ENCODE measurements at places on chromosomes 2 and 18.

- DNase-seq, result no peak
Measured at GRCh38 chr2:172370821-172371455, 56.4 kb upstream of the ITGA6 start.

- DNase-seq, result no peak
Measured at GRCh38 chr2:64658269-64658668, 4.6 kb upstream of the SERTAD2 start.

DNA sequence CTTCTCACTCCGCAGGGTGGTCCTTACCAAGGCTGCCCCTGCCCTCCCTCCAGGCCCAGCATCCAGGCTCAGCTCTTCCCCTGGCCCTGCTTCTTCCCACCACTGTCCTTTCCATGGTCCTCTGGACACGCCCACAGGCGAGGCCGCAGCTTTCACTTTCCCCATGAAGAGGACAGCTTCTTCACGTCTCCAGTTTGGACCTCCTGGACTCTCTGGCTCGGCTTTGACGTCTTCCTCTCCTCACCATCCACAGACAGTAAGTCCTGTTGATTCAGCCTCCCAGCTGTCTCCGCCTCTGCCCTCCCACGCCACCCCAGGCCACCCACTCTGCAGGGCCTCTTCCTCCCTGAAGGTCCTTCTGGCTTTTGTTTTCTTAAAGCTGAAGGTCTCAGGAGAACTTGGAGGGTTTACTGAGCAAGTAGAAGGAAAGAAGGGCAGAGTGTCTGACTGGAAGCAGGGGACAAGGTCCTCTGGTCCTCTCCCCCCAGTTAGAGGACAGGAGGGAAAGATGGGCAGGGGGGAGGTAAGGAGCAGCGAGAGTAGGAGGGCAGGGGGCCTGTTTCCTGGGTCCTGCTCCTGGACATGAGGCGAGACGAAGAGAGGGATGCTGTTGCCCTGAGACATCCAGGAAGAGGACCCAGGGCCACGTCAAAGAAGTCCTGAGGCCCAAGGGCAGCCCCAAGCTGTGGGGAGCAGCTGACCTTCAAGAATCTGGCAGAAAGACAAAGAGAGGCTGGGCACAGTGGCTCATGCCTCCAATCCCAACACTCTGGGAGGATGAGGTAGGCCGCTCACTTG lies 24.7 kb upstream of the NMUR1 start:
- DNase-seq, result no peak

DNA sequence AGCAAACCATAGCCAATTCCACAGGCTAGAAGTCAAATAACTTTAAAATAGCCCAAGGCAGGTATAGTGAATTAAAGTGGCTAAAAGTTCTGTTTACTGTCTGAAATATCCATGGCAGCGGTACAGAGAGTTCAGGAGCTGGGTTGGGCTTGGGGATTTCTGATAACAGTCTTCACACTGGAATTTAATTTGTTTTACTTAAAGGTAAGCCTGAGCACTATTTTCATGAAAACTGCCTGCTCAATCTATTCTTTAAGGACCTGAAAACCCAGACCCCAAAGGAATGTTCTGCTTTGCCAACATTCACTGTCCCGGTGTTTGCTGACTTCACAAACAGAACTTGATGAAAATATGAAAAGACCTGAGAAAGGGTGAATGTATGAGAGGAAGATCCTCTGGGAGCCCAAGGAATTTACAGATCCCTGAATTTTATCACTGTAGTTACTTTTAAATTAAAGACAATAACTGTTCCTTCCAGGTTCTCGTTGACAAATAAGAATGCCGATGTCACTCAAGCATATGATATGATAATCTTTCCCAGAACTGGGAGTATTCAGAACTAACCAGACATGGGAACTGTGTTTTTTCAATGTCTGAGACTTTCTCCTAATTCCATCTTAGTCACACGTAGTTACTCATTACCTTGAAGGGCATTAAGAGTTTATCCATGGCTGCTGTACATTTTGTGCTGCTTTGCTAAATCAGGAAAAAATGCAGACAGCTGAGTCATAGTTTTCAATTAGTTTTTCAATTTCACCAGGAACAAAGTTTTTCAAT lies 28.3 kb upstream of the ITGB6 start:
- DNase-seq, result no peak

DNA sequence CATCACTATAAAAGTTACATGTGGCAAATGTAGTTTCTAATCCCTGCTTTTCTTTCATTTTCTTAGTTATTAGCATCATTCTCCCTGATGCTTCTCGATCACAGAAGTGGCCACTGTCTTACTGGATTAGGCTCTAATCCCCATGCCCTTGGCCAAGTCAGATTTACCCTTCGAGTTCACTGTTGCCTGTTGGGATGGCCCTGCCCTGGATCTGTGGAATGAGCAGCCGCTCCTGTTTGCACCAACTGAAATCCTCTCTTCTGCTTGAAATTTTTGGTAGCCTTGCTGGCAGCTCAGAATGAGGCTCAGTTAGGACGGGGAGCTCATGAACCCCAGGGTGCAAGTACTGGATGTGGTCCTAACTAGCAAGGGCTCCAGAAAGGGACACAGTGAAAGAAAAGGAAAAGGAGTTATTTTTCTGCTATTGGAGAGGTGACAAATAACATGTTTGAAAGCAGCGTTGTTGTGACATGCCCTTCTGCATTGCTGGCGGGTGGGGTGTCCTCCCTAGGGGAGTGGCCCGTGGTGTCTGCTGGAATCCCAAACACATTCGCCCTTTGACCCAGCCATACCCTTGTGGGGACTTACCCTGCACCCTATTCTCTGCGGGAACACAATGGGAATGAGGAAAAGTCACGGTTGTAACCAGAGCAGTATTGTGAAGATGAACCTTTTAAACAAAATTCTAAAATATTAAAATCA lies 34.5 kb downstream of the RBFA start:
- DNase-seq, result no peak

Measured in stimulated activated naive CD4-positive, alpha-beta T cell (primary cell).